ENCODE measurements at places on chromosomes 3 and 15.

- no peak for DNase-seq
Measured at GRCh38 chr15:61118885-61119284, 110.2 kb downstream of the RORA start.

DNA sequence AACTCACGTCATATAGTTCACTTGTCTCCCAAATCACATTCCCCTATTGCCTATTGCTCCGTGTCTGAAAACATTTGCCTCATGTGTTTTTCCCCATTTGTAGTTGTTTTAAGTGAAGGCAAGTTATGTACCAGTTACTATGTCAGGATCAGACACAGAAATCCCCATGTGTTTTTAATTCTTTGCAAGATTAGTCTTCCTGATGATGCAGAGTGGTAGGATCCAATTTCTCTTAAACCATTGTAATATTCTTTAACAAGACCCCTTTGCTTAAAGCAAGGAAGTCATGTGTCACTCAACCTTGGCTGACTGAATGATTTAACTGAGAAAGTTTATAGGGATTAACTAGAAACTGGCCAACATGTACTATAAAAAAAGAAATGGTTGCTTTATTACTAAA lies 164.4 kb downstream of the OPA1 start:
- no peak for DNase-seq

DNA sequence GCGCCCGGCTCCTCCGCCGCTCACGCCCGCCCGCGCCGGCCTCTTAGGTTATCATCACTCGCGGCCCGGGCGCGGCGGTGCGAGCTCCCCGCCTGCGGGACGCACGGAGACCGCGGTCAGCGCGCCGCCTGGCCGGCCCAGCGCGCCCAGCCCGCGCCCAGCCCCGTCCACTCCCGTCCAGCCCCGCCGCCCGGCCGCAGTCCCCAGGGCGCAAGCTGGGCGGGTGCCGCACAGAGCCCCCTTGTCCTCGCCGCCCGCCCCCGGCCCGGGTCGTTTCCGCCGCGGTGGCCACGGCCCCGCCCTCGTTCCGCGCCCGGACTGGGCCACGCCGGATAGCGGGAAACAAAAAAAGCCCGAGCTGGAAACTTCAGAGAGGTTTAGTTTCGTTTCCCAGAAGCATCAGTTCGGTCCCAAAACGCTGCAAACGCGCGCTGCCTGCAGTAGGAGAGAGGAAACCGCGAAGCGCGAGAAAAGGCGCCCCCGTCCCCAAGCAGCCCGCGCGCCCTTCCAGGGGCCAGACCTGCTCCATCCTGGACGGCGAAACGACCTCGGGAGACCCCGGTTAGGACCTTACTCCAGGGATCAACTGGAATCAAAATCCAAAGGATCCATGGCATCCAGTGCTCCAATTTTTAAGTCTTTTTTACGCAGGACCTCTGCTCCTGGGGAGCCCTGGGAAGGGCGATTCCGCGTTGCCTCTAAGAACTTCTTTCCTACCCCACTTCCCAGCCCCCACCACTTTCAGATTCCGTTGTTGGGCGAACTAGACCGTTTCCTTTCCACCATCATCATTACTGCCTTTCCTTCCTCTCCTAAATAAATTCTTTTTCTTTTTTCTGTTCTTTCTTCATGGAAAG lies at the start of gene ATP10A:
ATP10A (minus strand) TSS at position 217 of the 857 bp plus-strand sequence. CDS start 231 bp downstream, outside the sequence.
- peak; percentile 53 for DNase-seq

DNA sequence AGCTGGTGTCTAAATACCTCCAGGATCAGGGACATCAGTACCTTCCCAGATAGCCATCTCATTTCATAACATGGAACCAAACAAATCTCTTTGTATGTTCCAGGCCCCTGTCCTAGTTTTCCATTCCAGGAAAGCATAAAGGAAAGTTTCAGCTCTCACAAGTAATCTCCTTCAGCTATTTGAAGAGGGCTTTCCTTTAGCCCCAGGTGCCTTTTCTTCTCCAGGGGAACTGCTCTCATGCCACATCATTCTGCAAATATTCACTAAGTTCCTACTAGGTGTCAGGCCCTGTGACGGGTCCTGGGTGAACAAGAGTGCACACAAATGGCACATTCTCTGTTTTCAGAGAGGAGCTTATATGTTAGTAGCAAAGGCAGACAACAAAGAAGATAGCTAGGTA lies 136.1 kb downstream of the ADAMTS9 start:
- DNase-seq, result no peak
